Naive thymus-derived CD4-positive, alpha-beta T cell (primary cell): ENCODE measurements at places on chromosomes 2 and 18. TPM values are rescaled to one million over a fixed set of nuclear protein-coding genes. Genes with fewer than 3 reads are reported as not detected.

The CACNB4 gene
- 0.30 TPM for total RNA-seq

The CNGA3 gene
- not detected for total RNA-seq

The SOWAHC gene
- total RNA-seq: 0.15 and 0.17 TPM in 2 replicates

The TMEM17 gene
- not detected for total RNA-seq

The DYNAP gene
- total RNA-seq: not detected

DNA sequence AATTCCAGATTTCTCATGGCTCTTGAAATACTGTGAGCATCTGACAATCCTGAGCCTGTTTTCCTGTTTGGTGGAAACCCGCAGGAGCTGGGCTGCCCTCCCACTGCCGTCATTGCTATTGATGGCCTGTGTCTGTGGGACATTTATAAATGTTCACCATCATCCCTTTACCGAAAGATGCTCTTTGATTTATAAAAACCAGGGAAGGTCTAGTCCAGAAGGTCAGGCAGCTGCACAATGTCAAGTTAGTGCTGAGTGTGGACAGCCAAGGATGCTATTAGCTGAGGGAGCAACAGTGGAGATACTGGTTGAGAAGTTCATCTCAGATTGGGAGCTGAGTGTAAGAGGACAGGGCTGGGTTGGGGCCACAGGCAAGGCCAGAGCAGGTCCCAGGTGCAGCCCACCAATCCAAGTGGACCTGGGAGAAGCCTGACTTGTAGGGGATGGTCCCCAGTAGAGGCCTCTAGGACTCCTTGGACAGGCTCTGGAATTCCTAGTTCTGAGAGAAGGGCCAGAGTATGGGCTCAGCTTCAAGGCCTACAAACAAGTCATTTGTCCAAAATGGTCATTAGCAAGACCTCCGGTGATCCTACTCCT, 55.1 kb downstream of the COPS8 start:
- H3K4me3 ChIP-seq: no peak overlapping the region
- no peak overlapping the region for H3K27ac ChIP-seq
- no peaks in the 10 kb centered on the region for H3K4me1 ChIP-seq
- H3K36me3 ChIP-seq: no peaks in the 10 kb centered on the region
- DNase-seq: no peak

GRCh38 chr2:207248702-207249377, 83.1 kb upstream of the KLF7 start:
- DNase-seq: no peak
- H3K4me1 ChIP-seq: no peaks in the 10 kb centered on the region
- no peaks in the 10 kb centered on the region for H3K27me3 ChIP-seq
- H3K27ac ChIP-seq: no peak overlapping the region

GRCh38 chr2:26245231-26245732, 543 bp downstream of the HADHB start:
- no peak for DNase-seq
- H3K27ac ChIP-seq: peak overlapping the region; percentile 96
- H3K4me3 ChIP-seq: peak overlapping the region; percentile 99
- H3K4me1 ChIP-seq: peaks cover 13% of the 10 kb centered on the region
- H3K27me3 ChIP-seq: no peaks in the 10 kb centered on the region
- H3K36me3 ChIP-seq: peaks cover 13% of the 10 kb centered on the region

DNA sequence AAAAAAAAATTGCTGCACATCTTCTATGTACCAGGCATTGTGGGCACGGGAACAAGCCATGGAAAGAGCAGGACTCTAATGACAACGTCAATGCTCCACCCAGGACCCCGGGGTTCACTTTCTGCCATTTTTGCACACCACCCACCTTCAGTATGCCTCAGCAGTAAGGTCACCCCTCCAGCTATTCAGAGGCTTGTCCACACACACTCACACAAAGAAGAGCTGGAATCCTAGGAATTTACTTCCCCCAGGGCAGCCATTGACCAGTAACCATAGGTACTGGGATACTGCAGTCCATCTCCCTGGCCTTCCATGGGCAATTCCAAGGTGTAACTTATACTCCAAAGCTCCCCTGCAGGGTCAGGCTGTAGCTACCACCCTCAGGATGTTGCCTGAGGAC, 170.8 kb downstream of the SUCLG1 start:
- no peaks in the 10 kb centered on the region for H3K27me3 ChIP-seq
- no peak overlapping the region for H3K4me3 ChIP-seq
- no peaks in the 10 kb centered on the region for H3K4me1 ChIP-seq
- DNase-seq: no peak

GRCh38 chr2:206392118-206392517, 51.2 kb upstream of the ADAM23 start:
- no peak overlapping the region for H3K27ac ChIP-seq
- no peaks in the 10 kb centered on the region for H3K27me3 ChIP-seq
- no peak overlapping the region for H3K4me3 ChIP-seq
- H3K36me3 ChIP-seq: no peaks in the 10 kb centered on the region
- no peaks in the 10 kb centered on the region for H3K4me1 ChIP-seq
- no peak for DNase-seq

DNA sequence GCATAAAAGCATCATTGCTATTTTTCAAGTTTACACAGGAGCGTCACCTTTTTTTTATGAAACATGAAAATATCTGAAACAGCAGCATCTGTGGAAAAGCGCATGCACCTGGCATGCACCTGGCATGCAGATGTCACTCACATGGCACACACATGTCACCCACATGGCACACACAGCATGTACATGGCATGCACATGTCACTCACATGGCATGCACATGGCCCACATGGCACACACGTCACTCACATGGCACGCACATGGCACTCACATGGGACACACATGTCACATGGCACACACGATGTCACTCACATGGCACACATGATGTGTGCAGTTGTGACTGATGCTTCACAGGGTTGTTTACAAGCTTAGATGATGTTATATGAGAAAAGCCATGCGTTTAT, 188.0 kb downstream of the ZNF407 start:
- no peak overlapping the region for H3K4me3 ChIP-seq
- no peaks in the 10 kb centered on the region for H3K4me1 ChIP-seq
- H3K27ac ChIP-seq: no peak overlapping the region

DNA sequence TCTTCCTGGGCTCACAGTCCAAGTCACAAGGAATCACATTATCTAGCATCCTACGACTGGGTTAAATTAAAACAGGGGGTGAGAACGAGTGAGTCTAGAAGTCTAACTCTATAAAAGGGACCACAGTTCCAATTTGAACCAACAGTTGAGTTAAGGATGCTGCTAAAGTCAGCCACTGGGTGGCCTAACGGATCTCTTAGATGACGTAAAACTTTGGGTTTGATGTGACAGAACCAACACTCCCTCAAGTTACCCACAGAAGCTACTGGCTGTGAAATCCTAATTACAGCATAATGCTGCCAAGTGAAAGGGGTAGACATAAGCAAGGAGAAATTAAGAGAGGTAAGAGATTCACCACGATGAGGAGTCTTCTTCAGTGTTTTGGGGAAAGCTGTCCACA, 32.7 kb upstream of the RUFY4 start:
- H3K27ac ChIP-seq: no peak overlapping the region
- H3K36me3 ChIP-seq: no peaks in the 10 kb centered on the region
- DNase-seq: no peak
- H3K4me1 ChIP-seq: no peaks in the 10 kb centered on the region
- H3K4me3 ChIP-seq: no peak overlapping the region

- H3K4me1 ChIP-seq: no peaks in the 10 kb centered on the region
- no peak overlapping the region for H3K27ac ChIP-seq
- no peak for DNase-seq
- H3K36me3 ChIP-seq: no peaks in the 10 kb centered on the region
These were observed 104.8 kb upstream of the TFPI start for GRCh38 chr2:187658952-187659525.

DNA sequence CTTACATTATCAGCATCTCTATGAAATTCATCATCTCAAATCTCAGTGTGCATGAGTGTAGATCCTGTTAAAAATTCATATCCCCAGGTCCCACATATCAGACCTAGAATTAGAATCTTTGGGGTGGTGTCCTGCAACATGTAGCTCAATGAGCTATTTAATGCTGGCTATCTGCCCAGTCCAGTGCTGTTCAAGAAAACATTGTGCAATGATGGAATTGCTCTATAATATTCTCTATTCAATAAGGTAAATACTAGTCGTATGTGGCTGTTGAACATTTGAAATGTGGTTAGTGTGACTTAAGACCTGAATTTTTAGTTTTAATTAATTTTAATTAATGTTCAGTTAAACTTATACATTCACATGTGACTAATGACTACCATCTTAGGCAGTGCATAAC, 127.4 kb downstream of the NOL4 start:
- DNase-seq: no peak
- peaks cover 2% of the 10 kb centered on the region for H3K27me3 ChIP-seq
- no peak overlapping the region for H3K27ac ChIP-seq

GRCh38 chr18:76937597-76937996, 115.2 kb downstream of the ZNF236 start:
- H3K4me1 ChIP-seq: no peaks in the 10 kb centered on the region
- no peaks in the 10 kb centered on the region for H3K27me3 ChIP-seq
- DNase-seq: no peak
- H3K4me3 ChIP-seq: no peak overlapping the region
- H3K36me3 ChIP-seq: no peaks in the 10 kb centered on the region
